Stromal cell of bone marrow (primary cell): ENCODE measurements at places on chromosomes 4 and X.

- DNase-seq, result peak; percentile 97
Observed at GRCh38 chr4:110480031-110480549, 4.1 kb downstream of the ENPEP start.

DNA sequence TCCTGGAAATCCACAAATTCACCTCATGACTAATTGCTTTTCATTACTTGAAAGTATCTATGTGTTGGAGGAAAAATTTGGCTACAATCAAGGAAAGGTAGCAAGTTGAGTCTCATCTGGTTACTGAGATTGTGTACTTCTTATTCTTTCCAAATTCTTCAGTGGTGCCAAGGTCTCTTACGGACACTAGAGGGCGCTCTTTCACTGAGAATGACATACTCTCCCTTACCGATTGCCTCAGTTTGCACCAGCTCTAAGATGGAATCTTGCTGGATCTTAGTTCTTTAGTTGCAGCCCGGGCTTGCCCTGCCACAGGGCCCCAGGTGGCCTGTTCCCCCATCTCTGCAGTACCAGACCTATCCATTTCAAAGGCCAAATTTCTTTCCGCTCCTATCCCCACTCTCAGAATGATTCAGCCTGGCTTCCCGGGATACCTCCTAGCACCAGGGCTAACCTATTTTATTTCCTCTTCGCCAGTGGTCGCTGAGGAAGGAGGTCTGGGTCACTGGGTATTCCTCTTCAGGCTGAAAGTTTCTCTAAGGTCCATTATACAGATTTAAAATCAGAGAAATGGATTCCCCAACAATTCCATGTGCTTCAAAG, 24.6 kb upstream of the GPR50 start:
- peak; percentile 18 for DNase-seq

DNA sequence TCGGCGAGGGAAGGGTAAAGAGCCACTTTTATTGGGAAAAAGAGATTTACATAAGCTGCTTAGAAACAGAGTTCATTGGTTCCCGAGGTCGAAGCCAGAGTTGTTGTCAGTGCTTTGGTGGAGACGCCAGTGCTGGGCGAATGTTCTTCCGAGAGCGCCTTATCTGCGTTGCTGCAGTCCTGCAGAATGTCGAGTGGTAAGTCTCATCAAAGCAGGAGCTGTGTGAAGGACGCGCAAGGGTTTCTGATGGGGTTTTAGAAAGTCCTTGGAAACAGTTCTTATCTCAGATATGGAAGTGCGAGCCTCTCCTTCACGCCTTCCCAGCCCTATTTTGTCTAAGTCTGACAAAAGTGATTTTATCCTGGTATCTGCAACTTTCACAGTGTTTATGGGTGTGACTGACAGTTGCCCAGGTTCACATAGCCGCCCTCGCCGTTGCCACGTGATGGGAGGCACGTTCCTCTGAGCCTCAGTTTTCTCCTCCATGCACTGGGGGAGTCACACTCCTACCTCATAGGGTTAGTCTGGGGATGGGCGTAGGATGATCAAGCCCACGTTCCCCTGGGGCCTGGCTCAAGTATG, 47.3 kb upstream of the NSG1 start:
- no peak for DNase-seq

- no peak for DNase-seq
Observed at GRCh38 chrX:97995834-97996233, 1112.1 kb downstream of the RPA4 start.

DNA sequence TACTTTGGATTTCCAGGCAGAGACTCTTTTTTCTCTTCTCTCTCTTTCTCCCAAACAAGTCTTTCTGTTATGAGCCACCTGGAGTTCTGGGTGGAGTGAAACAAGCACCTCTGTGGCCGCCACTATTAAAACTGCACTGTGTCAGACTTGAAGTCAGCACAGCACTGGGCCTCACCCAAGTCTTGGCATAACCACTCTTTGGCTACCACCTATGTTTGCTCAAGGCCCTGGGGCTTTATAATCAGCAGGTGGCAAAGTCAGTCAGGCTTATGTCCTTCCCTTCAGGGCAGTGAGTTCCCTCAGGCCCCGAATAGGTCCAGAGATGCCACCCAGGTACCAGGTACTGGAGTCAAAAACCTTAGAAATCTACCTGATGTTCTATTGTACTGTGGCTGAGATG, 52.4 kb downstream of the ITIH6 start:
- no peak for DNase-seq

GRCh38 chrX:2894885-2895292, 34.2 kb downstream of the ARSD start:
- DNase-seq, result no peak

GRCh38 chr4:134952775-134953174, 751.2 kb upstream of the PABPC4L start:
- DNase-seq, result no peak

- no peak for DNase-seq
Observed at GRCh38 chrX:69535661-69536060, 31.5 kb downstream of the NALF2 start.

DNA sequence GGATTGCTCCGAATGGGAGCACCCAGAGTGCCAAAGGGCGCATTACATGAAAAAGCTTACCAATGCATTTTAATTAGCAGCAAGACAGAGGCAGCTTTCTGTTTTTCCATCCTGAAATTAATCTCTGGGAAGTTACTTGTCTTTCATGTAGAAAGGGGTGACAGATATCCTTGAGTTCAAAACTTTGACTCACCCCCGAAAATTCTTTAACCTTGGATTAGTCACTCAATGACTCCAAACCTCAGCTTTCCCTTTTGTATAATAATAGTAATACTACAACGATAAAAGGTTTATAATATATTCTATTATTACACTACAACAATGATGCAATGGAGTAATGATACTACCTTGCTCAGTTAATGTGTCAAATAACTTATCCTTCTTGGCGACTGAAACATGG, 126.3 kb downstream of the ADAMTS3 start:
- no peak for DNase-seq

GRCh38 chr4:100339870-100340269, 149.6 kb upstream of the DDIT4L start:
- no peak for DNase-seq

DNA sequence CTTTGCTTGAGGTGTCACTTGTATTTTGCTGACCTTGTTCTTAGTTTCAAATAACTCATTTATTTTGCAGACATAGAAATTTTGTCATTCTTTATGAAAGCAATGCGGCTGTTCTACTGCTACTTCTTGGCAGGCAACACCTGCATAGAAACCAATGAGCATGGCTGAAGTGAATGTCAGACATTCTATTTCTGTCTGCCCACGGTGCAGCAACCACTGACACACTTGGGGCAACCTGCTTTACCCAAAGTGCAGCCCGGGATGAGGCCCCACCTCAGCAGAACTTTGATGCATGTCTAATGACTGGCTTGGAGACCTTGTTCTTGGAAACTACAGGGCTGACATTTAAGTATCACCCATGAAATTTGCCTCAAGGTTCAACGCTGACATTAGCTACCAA, 93.6 kb downstream of the RBM47 start:
- DNase-seq, result no peak

- DNase-seq, result no peak
Observed at GRCh38 chr4:173478913-173479283, 51.1 kb downstream of the HAND2 start.

GRCh38 chr4:183384983-183385382, 59.5 kb upstream of the CDKN2AIP start:
- DNase-seq, result no peak

GRCh38 chrX:103585411-103586313, at the start of gene TCEAL4:
TCEAL4 (plus strand) TSS chrX:103585515; CDS start chrX:103586676, 1,161 bp downstream.
- no peak for DNase-seq

GRCh38 chrX:1451661-1452515, 821 bp downstream of the ASMTL start:
- DNase-seq, result no peak

DNA sequence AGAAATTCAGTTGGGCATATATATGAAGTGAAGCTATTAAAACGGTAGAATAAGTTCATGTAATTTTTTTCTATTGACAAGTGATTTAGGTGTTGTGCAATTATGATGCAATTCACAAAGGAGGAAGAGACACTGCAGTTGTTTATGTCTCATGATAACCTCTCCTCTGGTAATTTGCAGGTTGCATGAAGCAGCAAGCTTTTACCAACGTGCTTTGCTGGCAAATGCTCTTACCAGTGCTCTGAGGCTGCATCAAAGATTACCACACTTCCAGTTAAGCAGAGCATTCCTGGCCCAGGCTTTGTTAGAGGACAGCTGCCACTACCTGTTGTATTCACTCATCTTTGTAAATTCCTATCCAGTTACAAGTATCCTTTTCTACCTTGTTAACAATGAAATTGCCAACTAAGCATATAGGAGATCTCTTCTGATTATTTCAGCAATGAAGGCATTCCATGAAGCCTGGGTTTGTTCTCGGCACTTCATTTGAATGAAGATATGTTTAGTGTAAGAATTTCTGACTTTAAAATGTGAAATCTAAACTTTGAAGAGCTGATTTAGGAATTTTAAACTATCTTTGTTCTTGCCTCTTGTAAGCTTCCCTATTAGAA, 3.9 kb downstream of the TMEM33 start:
- DNase-seq, result no peak

- DNase-seq, result no peak
Observed at GRCh38 chr4:148069895-148070178, 337.9 kb downstream of the ARHGAP10 start.

DNA sequence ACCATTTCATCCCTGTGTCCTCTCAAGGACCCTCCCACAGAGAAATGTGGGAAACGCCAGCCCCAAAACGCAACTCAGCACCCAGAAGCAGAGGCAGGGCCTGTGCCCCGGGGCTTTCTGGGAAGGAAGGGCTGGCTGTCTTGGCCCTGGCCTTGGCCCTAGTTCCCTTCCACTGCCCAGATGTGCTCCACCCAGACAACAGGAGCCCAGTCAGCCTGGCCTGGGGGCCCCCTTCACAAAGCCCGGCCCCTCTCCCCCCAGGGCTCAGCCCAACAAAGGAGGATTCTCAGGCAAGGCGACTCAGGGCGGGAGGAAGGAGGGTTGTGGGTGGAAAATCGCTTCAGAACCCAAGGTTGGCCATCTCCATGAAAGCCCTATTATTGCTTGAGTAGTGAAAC, 82.5 kb downstream of the PJA1 start:
- DNase-seq, result no peak

DNA sequence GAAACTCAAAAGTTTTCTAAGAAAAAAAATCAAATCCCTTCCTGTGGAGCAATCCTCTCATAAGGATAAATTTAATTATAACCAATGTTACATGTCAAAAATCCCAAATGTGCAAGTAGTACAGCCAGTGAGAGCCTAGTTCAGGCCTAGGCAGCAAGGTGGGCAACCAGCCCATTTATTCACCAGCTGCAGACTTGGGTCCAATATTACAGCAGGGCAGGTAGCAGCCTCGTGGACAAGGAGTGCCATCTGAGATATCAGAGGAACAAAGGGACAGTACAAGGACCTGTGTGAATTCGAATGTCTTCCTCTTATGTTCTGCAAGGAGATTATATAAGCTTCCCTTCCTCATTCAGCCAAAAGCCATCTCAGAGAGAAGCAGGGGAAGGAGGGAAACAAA, 6.6 kb downstream of the HELQ start:
- no peak for DNase-seq

GRCh38 chr4:156575430-156576073, 396.0 kb downstream of the PDGFC start:
- no peak for DNase-seq

- peak; percentile 65 for DNase-seq
Observed at GRCh38 chr4:137359691-137360315, 172.5 kb downstream of the PCDH18 start.

- peak; percentile 59 for DNase-seq
Observed at GRCh38 chr4:158170691-158171561, 1.9 kb downstream of the GASK1B start.

GRCh38 chrX:133555782-133556458, 140.6 kb upstream of the GPC4 start:
- no peak for DNase-seq

- DNase-seq, result peak; percentile 8
Observed at GRCh38 chr4:54683616-54684346, 26.0 kb downstream of the KIT start.

DNA sequence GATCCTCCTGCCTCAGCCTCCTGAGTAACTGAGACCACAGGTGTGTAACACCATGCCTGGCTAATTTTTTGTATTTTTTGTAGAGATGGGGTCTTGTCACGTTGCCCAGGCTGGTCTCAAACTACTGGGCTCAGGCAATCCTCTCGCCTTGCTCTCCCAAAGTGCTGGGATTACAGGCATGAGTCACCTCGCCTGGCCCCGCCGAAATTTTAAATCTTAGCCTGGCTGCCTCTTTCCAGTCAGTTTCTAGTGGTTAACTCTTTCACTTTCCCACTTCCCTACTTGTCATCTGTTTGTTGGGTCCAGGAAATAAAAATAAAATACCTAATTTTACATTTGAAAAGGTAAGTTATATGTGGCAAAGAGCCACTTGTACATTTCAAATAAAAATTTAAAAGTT, 62.4 kb downstream of the TMEM165 start:
- peak; percentile 38 for DNase-seq

GRCh38 chrX:65516756-65517155, 17.8 kb downstream of the LAS1L start:
- DNase-seq, result no peak

- DNase-seq, result no peak
Observed at GRCh38 chrX:97850911-97851310, 967.2 kb downstream of the RPA4 start.

GRCh38 chrX:65750674-65751469, 83.4 kb downstream of the MSN start:
- no peak for DNase-seq
